ENCODE measurements at places on chromosomes 2 and 18.

- no peak for DNase-seq
Observed at GRCh38 chr2:134120406-134120732, 133.5 kb upstream of the MGAT5 start.

- DNase-seq: no peak
Observed at GRCh38 chr2:223758131-223758840, 79.1 kb downstream of the AP1S3 start.

- DNase-seq: peak; percentile 4
Observed at GRCh38 chr2:197086500-197086899, 160.0 kb upstream of the PGAP1 start.

DNA sequence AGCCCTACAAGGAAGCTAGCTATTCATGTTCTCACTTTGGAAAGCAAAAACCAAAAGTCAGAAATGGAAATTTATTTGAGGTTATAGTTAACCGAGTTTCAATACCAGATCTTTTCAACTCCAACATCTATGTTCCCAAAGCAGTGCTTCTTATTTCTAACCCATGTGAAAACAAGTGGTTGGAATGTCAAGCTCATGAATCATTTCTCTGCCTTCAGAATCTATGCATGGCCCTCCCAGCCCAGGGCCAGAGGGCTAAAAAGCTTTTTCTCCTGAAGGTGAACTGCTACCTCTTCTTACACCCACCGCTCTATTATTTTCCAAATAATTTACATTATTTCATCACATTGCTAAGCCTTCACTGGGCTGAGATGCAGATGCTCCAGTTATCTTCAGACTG lies 158.4 kb downstream of the SP3 start:
- no peak for DNase-seq

DNA sequence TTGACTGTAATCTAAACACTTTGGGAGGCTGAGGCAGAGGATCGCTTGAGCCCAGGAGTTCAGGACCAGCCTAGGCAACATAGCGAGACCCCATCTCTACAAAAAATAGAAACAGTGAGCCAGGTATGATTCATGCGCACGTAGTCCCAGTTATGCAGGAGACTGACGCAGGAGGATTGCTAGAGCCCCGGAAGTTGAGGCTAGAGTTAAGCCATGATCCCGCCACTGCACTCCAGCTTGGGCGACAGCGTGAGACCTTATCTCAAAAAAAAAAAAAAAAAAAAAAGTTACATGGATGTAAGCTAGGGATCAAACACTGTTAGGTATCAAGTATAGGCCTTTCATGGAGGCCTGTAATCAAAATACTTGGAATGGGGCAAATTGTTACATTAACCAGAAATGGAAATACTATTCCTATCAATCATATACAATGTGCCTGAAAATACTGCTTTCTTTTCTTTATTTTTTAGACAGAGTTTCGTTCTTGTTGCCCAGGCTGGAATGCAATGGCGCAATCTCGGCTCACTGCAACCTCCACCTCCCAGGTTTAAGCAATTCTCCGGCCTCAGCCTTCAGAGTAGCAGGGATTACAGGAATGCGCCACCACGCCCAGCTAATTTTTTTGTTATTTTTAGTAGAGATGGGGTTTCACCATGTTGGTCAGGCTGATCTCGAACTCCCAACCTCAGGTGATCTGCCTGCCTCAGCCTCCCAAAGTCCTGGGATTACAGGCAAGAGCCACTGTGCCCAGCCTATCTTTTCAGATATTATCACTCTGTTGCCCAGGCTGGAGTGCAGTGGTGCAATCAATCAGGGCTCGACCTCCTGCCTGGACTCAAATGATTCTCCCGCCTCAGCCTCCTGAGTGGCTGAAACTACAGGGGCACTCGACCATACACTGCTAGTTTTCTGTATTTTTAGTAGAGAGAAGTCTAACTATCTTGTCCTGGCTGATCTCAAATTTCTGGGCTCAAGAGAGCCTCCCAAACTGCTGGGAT lies 27.2 kb downstream of the XPO1 start:
- DNase-seq: no peak

DNA sequence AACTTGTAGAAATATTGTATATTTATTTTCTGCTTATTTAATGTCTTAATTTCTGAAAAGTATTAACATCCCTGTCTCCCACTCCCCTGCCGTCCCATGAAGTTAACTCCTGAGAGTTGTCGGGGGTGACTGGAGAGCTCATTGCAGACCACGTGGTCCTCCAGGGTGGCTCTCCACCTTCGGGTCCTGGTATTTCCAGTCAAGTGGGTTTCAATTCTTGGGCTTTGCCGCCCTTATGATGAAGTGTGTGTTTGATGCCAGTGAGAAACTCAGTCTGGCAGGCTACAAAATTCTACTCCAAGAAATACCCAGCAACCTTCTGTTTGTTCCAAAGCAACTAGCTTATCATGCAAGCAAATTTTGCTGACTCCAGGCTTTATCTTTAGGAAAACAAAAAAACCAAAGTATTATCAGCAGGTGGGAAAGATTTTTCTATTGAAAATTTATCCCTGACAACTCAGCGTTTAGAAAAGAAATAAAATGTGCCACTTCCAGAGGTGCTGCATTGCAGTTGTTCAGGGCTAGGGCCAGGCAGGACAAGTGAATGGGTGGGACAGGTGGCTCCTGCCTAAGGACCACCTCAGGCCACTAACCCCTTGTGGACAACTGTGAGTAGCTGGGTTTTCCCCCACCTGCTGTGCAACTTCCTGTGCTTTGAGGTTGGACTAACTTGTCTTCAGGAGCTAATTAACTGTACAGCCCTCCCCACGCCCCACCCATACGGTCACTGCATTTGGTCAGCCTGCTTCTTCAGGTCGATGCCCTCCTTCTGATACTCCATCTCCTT lies 46.6 kb downstream of the BCL2L11 start:
- DNase-seq: peak; percentile 41

DNA sequence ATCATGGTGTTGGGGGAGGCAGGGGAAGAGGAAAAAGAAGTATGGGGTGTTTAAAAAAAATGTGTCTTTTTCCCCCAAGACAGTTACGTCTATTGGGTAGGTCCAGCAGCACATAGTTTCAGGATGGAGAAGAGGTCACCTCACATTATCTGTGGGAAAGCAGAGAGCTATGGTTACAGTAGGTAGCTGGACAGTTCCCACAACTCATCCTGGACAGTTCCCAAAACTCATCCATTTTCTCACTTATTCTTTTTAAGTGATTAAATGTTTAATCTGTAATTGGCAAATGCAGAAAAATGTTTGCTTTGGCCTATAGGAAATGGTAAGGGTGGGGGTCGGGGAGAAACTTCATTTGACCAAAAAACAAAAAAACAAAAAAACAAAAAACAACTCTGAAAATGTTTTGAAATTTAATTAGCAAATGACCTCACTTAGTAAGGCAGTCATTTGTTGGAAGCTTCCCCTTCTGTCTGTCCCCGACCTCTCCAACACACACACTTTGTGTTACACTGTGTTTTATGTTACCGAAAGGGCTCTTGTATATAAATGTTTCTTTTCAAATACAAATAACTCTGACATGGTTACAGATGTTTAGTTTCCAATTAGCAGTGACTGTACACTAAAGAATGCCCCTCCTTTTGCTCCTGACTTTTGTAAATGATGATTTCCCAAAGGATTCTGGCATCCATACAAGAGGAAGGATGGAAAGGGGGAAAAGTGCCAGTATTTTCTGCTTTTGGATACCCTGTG lies 173.3 kb upstream of the ZFP36L2 start:
- DNase-seq: no peak

DNA sequence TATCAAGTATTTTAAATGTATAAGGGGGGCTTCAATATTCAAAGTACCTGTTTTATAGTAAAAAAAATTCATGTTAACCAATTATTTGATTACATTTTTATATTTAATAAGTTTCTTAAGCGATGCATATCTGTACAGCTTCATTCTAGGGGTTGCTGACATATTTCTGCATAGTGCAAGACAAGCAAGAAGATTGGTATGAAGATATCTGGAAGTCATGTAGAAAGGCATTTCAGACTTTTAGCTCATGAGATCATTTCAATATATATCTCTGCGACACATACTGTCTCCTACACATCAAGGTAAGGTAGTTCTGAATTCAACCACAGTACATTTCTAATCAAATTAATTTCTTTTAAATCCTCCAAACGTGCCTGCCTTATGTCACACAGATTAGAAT lies 73.1 kb downstream of the MEMO1 start:
- no peak for DNase-seq

- DNase-seq: no peak
Observed at GRCh38 chr2:112332123-112332696, 56.8 kb downstream of the ZC3H6 start.

DNA sequence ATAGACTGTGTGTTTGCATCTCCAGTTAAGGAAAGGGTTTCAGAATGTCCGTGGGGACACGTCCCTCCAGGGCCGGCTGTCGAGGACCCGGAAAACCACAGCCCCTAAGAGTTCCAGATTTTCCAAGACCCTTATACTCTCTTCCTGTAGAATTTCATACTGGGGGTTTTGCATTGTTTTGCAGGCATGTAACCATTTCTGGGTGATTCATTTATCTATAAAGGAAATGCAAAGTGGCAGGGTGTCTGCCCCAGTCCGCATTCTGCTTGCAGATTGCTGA lies 8.5 kb downstream of the SP9 start:
- DNase-seq: no peak

GRCh38 chr2:148300544-148300943 lies 279.7 kb downstream of the MBD5 start:
- no peak for DNase-seq

- peak; percentile 94 for DNase-seq
Observed at GRCh38 chr2:32484937-32485336, 128.1 kb downstream of the BIRC6 start.

DNA sequence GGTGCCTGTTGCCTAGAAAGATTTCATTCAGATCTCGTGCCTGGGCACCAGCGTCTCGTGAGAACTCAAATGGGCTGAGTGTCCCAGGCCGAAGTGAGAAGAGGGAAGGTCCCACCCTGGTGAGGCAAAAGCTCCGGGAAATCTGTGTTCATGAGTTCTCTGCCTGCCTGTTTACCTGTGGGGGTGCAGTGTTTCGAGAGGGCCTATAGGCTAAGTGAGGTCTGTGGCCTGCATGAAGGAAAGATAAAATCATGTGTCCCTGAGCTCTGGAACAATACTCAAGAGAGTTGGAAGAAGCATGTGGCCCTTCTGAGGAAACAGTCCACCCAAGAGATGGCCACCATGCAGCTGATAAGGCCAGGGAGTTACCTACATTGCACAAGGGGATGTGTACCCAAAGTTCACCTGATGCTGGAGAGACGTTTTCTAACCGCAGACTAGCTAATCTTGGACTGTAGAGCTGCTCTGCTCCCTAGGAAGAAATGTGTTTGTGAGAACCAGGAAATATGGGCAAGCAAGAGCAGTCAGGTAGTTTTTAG lies 63.5 kb upstream of the ST3GAL5 start:
- DNase-seq: peak; percentile 20

DNA sequence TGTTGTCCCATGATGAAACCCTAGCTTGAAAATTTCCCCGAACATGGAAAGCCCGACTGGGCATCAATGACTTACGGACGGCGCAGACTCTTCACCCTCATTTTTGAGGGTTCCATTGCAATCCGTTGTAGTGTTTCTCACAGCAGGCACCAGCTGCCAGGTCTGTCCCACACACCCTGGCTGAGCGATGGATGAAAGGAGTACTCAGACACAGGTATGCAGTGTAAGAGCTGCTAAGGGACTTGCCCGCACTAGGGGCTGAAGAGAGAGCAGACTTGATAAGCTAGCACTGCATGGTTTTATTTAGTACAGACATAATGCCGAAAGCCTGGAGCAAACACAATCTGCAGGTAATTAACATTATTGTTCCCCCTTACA lies 15.8 kb downstream of the DYNAP start:
- DNase-seq: no peak

- no peak for DNase-seq
Observed at GRCh38 chr2:121665504-121665903, 16.2 kb upstream of the CLASP1 start.

DNA sequence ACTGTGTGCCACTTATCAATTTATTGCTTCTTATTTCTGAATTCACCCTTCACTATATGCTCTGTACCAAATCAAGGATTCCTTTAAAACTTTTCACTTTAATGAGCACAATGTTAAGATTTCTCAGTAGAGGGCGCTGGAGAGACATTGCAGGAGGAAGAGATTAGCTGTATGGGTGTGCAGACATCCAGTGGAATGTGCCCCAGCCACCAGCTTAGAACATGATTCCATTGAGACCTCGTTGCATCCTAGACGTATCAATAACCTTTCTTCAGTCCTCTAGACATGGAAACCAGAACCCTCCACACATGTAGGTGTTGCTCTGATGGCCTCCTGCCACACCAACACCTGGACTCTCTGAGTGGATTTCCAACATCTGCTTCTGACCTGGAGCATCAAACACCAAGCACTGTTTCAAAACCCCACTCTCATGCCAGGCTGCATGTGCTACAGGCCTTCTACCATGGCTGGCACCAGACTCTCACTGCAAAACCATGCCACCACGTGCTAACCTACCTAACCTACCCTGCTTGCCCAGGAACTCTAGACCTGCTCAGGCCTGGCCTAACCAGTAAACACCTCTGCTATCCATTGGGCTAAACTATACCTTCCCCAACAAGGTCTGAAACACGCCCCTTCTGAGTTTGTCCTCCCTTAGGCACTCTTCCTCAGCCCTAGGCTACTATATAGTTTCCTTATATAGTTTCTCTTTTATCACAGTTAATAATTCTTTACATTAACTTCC lies 633.2 kb upstream of the PKDCC start:
- peak; percentile 59 for DNase-seq

DNA sequence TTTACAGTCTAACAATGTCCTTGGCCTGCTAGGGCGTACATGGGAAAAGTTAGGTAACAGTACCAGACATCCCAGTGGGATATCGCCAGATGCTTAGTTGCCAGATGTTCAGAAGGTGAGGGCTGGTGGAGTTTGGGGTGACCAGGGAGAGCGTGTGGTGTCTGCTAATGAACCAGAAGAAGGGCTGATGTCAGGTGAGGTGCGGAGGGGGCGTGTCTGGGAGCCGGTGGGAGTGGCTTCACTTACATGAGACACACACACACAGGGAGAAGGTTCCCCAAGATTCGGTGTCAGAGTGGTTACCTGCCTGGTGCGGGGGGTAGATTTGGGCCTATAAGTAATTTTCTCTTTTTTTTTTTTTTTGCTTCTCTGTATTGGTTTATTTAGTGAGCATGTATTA lies 12.2 kb downstream of the RAB31 start:
- no peak for DNase-seq

DNA sequence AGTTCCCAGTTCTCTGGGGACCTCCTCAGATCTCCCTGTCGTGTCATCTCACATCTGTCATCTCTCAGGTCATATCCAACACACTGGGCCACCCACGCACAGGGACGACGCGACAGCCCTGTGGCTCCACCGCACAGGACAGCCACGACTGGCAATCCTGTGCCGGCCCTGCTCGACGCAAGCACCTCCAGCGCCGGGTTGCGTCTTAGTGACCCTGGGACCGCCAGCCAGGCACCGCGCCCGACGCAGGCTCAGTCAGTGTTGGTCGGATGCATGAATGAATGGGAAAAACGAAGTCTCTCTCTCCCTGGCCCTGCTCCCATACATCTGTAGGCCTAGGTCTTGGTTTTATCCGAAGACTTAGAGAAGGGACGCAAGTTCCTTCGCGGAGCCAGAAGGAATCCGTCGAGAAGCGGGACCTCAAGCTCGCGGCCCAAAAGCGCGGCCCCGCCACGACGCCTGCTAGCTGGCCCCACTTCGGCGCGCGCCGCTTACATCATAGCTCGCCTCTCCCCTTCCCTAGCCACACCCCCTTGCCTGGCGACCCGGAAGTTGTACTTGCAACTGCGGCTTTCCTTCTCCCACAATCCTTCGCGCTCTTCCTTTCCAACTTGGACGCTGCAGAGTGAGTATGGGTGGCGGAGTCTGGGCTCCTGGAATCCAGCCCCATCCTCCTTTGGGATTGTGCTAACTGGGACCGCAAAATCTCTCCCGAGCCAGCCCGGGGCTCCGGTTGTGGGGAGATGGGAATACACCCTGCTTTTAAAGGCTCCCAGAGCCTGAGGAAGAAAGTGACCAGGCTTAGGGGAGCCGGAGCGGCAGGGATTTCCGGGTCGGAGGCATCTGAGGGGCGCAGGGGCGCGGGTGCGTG lies at the start of gene RPL31:
TSS of gene RPL31 (plus strand) at position 599 of the 871 bp plus-strand sequence. CDS start 413 bp downstream, outside the sequence.
- DNase-seq: peak; percentile 98

All from NB4 (cell line).